Activated T-cell treated with anti-CD3 and anti-CD28 coated beads for 24 hours (primary cell): ENCODE measurements at places on chromosomes 11 and 22.
A peak's percentile ranks its signal among the peaks of the same experiment; 100 is the strongest.

DNA sequence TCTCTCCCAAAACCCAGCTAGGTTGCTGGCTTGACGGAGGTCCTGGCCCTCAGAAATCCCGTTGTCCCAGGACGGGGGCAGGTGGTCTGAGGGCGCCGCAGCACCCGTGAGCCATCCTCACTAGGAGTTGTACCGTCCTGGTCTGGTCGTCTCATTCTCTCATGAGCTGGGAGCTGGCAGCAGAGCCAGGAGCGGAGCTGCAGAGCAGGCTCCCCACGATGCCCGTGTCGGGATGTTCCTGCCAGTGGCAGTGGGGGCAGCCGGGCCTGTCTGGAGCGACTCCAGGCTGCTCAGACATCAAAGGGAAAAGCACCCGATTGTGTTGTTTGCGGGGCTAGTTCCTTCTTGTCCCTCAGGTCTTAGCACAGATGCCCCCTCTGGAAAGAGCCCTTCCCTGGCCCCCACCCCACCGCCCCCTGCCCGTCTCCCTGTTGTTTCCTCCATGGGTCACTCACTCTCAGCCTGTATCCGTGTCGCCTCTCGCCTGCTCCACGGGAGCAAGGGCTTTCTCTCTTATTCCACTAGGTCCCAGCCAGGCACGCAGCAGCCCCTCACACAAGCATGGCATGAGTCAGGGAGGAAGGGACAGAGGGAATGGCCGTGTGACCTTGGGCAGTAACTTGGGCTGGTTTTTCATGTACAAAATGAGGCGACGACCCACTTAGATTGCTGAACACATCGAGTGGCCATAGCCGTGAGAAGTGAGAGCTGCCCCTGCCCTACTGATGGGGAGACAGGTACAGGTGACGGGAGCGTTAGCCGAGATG, 23.2 kb upstream of the MGAT3 start:
- DNase-seq, result no peak

DNA sequence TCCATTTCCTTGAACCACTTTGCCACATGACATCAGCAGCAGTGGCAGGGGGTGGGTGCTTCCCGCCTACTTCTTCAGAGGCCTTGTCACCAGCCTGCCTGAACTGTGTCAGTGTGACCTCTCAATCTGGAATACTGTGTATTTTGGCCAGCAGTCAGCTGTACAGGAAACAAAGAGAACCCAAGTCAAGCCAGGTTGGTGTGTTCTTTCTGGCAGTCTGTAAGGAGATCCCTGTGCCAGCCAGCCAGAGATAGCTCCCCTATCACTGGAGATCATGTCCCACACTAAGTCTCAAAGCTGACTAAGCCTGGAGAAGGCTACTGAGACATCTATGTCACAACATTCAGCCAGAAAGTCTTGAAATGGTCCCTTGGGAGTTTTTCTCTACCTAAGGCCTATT, 142.1 kb downstream of the TRPC6 start:
- no peak for DNase-seq

- DNase-seq, result no peak
Observed at GRCh38 chr11:76910620-76911414, 50.1 kb downstream of the ACER3 start.

GRCh38 chr11:119196833-119197483, 9.2 kb upstream of the CBL start:
- DNase-seq, result peak; percentile 63

- no peak for DNase-seq
Observed at GRCh38 chr11:69703768-69704507, at the start of gene FGF19. FGF19 (minus strand) TSS chr11:69704022; CDS start chr11:69703876, 146 bp downstream.

DNA sequence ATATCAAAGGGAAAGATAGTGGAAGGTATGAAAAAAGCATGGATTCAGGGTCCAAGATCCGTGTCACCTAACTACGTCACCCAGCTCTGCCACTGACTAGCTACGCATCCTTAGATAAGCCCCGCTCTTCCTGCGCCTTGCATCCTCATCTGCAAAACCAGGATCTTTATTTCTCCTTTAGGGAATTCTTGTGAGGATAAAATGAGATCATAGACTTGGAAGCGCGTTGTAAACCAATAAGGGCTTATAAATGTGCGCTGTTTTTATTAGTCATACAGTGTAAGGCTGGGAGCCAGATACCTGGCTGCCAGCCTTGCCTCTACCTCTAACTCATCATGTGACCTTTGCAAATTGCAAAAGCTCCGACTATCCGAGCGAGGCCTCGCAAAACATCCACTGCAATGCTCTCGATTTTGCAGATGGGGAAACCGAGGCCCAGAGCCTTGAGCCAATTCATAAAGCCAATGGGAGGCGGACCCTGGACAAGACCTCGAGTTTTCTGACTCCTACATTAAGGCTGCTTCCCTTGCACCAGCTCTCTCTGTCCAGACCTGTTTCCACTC, 753 bp downstream of the PRPF19 start:
- DNase-seq, result no peak

DNA sequence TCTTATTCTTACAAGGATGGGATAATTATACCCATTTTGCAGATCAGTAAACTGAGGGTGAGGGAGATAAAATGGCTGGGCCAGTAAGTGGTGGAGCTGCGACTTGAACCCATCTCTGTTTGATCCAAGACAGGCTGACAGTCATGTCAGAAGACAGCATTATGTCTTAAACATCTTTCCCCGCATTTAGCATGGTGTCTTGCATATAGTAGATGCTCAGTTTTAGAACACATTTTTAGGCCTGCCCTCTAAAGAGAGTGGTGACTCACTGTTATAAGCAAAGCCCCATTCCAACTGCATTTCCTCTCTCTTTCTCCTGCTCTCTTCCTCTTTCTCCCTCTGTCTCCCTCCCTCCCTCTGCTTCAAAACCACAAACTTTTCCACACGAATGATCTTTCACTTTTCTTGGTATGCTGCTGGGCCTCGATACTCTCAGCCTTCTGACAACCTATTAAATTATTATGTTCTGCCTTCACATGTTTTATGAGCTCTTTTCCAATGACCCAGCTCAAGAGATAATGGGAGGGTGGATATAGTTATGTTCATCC, 25.2 kb downstream of the CWC15 start:
- no peak for DNase-seq

- no peak for DNase-seq
Observed at GRCh38 chr11:13963169-13963948, 836 bp downstream of the SPON1 start.

- DNase-seq, result no peak
Observed at GRCh38 chr11:10659339-10660216, 34.0 kb downstream of the IRAG1 start.

DNA sequence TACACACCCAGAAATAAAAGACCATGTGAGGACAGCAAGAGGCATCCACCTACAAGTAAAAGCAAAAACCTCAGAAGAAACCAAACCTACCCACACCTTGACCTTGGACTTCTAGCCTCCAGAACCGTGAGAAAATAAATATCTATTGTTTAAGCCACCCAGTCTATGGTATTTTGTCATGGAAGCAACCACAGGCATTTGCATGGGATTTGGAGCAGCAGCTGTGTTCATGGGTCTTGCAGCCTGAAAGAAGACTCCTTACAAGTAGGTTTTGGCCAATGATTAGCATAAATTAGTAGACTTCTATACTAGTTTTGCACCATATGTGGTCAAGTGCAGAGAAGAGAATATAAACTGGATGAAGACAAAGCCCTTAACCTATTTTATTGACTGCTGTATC, 27.9 kb downstream of the FSHB start:
- DNase-seq, result no peak

DNA sequence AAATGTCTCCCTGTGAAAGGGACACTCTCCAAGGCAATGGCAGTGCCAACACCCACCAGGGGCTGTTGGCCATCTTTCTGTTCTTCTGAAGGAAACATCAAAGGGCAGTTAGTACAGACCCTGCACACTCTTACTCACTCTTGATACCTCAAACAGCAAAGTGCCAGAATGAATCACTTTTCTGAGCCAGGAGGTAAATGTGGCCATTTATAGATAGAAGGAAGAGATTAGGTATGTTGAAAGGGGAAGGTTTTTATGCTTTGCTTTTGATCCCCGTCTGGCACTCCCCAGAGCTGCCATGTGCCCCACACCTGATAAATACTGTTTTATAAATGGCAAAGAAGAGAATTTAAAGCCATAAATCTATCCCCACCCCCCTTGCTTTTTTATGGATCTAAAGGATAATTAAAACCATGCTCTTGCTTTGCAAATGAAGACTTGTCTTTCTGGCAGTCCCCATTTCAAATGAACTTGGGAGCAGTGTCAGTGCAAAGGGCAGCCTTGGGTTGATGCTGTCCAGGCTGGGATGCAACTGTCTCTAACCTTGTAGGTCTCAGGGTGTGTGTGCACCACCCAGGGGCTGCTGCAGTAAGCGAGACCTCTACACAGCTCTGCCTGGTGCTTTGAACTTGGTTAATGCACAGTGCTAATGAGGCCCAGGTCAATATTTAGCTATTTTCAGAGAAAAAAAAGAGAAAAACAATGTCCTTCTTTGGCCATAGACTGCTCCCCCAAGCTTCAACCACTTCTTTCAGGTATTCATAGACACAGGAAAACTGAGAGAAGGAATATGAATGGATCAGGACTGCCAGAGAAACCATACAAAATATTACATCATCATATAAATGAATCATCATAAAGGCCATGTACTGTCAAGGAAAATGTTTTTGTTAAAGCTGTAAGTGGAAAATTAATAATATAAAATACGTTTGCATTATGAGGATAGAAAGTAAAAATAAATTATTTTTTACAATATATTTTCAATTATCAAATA, 207.5 kb downstream of the ETS1 start:
- DNase-seq, result peak; percentile 20

- DNase-seq, result no peak
Observed at GRCh38 chr11:87597725-87598124, 560.0 kb downstream of the TMEM135 start.

DNA sequence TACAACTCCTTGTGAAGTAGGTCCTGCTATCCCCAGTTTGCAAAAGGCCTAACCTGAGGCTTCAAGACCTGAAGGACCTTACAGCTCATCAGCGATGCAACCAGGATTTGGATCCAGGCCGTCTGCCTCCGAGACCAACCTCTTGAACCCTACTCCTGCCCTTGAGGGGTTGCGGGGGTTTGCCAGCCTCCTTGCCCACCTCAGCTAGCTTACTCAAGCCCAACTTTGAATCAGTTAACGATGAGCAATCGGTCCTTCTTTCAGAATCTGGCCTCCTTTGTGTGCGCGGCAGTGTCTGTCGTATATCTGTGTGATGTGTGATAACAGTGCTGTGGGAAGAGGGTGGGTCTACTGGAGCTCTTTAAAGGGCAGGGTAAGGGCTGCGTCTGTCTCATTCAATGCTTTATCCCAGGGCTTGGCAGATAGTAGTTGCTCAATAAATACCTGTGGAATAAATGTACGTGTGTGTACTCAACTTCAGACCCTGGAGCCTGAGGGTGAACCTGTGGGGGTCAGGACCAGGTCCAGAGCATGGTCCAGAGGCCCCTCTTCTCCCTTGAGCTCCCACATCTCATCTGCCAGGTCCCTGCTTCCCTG, 3.2 kb downstream of the CHRM1 start:
- DNase-seq, result no peak

DNA sequence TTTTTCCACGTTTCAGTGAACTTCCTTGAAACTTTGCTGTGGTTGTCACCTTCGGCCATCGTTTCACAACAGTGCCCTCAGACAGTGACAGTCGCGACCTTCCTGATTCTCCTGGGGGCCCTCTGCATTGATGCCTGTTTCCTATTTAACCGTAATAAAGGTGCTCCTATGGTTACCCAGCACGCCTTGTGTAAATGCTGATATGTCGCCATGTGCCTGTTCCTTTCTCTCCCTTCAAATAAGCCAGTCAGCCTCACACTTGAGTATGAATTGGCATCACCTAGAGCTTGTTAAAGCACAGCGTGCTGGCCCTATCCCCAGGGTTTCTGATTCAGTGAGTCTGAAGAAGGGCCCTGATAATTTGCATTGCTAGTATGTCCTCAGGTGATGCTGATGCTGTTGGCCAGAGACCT, 104.8 kb downstream of the MICAL2 start:
- DNase-seq, result no peak

GRCh38 chr11:65016705-65017104, 2.7 kb downstream of the ARL2 start:
- DNase-seq, result no peak

- no peak for DNase-seq
Observed at GRCh38 chr22:40203572-40203971, 25.8 kb downstream of the TNRC6B start.

- no peak for DNase-seq
Observed at GRCh38 chr11:70751142-70751734, 352.9 kb downstream of the CTTN start.

- DNase-seq, result no peak
Observed at GRCh38 chr11:67544616-67545242, 21.5 kb upstream of the CABP2 start.

DNA sequence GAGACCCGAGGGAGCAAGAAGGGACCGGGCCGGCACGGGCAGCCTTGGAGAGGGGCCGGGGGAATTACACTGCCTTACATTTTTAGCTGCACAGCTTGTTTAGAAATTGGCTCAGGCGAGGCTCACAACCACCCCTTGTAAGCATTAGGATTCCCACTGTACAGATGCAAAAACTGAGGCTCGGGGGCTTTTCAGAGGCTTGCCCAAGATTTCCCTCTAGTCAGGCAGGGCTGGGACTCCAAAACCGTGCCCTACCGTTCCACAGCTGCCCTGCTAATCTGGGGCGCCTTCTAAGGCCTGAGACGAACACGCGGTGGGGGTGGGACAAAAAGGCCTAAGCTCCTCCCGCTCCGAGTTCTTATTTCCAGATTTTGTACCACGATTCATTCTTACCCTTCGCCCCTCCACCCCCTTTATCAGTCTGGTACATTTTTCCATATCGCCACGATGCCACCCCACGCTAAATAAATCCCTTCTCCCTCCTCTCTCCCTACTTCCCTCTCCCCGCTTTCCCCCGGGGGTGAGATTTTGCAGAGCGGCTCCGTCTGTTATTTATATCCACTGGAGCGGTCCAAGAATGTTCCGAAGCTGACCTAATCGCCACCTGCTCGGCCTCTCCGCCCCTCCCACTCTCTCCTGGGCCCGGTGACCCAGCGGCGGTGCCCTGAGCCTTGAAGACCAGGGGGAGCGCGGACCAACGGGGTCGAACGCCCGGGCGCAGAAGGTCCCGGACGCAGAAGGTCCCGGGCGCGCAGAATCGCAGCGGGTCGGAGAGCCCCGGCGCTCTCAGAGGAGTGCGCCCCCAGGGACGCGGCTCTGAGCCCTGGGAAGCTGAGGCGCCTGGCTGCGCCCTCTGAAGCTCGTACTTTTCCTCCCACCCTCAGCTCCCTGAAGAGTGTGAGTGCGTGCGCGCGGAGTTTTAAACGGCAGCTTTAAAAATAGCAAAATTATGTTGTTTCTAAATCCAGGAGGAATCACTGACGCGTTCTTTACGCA, 764 bp upstream of the PACSIN3 start:
- DNase-seq, result no peak

GRCh38 chr22:20588092-20588842, 80.9 kb downstream of the MED15 start:
- DNase-seq, result no peak

GRCh38 chr22:40276996-40277823, 69.1 kb upstream of the ADSL start:
- DNase-seq, result no peak

GRCh38 chr11:909406-909805, 1.2 kb downstream of the CHID1 start:
- DNase-seq, result no peak

DNA sequence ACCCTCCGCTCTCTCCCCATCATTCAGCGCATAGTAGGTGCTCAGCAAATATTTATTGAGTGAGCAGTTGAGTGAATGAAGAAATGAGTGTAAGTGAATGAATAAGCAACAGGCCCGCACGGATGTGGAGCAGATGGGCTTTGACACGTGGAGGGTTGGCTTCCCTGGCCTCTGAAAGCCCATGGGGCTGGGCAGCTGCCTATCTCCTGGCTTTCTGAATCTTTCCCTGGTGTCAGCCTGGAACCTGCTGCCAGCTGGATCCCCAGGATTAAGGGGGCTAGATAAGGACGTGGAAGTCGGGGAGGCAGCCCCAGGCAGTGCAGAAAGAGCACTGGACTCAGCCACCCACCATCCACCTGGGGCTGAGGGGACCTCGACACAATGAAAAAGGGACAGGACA, 12.6 kb downstream of the IL2RB start:
- DNase-seq, result no peak
